Fibroblast of skin of scalp (primary cell): ENCODE measurements at places on chromosomes 5 and 9.

- no peak for DNase-seq
Observed at GRCh38 chr5:11013793-11014192, 252.8 kb upstream of the DAP start.

DNA sequence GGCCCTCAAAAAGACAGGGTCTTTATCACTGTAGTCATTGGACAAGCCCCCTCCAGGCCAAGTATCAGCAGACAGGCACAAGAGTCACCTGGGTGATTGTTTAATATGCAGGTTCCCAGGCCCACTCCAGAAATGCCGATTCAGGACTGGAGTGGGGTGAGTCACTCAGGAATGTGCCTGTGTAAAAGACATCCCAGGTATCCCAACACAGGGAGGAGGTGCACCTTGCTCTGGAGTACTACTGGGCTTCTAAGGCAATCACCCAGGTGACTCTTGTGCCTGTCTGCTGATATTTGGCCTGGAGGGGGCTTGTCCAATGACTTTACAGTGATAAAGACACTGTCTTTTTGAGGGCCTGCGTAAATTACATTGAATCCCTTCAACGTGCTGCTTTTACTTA lies 40.6 kb downstream of the ACTL7B start:
- no peak for DNase-seq

DNA sequence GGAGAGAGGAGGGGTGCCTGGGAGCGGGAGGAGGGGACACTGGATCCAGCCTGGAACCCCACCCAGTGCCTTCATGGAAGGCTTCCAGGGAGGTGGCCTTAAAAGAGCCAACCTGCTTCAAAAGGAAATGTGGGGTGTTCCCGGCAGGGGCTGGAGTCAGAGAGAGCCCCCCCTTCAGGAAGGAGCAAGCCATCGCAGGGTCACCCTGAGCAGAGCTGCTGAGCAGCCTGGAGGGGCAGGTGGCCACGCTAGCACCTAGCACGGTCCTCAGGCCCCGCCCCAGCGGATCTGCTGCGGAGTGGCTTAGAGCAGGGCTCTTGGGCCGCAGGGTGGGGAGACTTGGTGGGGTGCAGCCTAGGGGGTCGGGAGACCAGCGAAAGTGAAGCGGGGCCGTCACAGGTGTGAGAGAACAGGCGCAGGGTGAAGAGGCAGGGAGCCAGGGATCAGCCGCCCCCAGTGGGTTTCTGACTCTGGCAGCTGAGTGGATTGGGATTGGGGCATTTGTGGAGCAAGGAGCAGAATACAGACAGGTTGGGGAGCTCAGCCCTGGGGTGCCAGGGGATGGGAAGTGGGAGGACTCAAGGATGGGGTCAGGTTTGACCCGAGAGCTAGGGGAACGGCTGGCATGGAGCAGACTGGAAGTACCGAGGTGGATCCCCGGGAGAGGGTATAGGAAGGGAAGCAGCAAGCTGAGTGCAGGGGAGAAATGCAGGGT lies 1.5 kb downstream of the LCN2 start:
- no peak for DNase-seq

DNA sequence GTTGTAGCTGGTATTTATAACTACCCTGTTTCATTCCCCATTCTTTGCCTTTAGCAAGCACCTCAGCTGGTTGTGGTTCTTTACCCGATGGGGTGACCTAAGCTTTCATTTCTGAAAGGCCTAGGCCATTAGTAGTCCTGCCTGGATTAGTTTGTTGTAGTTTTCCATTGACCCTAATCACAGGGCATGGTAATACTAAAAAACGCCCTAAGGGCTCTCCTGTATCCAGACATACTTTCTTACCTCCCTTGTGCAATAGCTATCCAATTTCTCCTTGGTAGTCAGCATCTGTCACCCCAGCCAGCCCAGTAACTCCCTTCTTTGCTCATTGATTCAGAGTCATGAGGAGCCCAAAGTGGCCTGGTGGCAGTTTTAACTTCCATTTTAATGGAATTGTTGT lies 24.0 kb downstream of the TMOD1 start:
- DNase-seq, result no peak

GRCh38 chr5:10892911-10893215 lies 131.8 kb upstream of the DAP start:
- DNase-seq, result no peak

GRCh38 chr9:99628849-99629620 lies 192.7 kb upstream of the NR4A3 start:
- DNase-seq, result no peak

DNA sequence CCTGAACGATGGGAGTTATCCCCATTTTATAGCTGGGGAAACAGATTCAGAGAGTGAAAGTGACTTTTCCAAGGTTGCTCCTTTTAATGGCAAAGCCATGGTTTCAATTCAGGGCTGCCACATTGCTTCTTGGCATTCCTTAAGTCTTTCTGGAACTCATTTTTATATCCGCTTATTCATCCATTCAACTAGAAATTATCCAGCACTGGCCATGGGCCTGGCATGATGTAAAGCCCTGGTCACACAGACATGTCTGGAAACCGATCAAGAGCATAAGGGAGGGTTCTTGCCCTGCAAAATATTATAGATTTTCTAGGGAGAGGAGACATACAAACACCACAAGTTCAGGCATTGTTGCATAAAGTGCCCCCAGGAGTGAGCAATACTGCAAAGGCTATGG lies 43.0 kb upstream of the COL15A1 start:
- no peak for DNase-seq

DNA sequence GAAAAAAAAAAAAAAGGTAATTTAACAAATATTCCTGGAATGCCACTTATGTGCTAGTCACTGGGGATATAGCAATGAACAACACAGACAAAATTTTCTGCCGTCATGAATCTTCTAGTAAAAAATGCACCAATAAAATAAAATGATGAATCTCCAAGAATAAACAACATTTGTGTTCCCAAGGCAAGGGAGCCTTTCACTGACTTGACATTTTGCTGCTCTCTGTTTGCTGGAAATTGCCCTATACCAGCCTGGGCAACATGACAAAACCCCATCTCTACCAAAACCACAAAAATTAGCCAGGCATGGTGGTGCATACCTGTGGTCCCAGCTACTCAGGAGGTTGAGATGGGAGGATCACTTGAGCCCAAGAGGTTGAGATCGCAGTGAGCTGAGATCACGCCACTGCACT lies 64.5 kb upstream of the ERBIN start:
- DNase-seq, result peak; percentile 99

DNA sequence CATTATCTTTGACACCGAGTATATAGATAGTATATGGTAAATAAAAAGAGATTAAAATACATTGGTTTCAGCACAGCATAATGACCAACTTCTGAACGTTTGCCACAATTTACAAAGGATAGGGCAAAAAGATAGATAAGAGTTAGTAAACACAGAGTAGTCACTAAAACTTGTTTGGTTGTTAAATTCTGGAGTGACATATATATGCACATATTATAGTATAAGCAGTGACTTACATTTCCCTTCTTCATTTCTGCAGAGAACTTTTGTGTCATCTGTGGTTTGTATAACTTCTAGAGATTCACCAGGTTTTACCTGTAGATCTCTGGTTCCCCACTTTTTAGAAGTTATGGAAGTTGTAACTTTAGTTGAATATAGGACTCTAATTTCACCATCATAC lies 44.4 kb upstream of the RICTOR start:
- DNase-seq, result no peak

- no peak for DNase-seq
Observed at GRCh38 chr5:143156086-143156485, 247.4 kb downstream of the NR3C1 start.

DNA sequence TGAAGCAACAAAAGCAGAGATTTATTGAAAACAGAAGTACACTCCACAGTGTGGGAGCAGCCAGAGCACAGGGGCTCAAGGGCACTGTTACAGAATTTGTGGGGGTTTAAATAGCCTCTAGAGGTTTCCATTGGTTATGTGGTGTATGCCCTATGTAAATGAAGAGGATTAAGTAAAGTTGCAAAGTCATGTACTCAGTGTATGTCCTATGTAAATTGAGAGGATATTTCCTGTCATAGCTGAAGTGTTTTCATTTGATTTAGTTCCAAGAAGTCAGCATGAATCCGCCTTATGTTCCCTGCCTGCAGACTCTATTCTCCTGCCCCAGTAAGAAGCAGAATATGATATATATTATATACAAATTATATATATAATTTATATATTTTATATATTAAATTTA lies 966.0 kb upstream of the COX7C start:
- peak; percentile 0 for DNase-seq

- DNase-seq, result no peak
Observed at GRCh38 chr5:57711471-57711870, 228.9 kb upstream of the ACTBL2 start.

- DNase-seq, result no peak
Observed at GRCh38 chr5:82408033-82408432, 129.9 kb upstream of the RPS23 start.

DNA sequence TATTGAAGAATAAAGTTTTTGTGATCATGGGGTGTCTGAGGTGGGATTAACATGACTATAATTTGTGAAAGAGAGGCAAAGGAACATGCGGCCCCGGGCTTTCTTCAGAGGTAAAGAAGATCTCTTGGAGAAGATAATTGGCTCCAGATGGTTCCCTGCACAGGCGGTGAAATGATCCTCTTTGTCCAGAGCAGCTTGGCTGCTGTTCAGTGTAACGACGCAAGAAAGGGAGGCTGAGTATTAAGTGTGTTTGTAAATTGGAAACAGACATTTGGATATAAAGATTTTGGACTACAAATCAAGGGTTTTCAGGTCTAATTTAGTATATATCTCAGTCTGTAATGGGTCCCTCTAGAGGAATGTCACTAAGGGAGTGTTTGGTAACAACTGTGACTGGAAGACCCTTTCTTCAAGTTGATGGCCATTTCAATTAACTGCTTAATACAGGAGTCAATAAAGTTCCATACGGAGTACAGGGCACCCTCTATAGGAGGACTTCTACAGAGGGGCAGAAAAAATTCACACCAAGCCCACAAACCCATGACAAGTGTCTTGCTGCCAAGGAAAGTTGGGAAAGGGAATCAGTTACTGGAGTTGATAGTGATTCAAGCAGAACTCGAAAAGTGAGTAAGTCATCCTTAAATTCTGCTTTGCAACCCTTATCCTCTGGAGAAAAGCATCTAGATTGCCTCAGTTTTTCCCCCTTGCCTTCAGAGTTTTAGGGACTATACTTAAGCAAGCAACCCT lies 4.1 kb downstream of the EQTN start:
- DNase-seq, result peak; percentile 64

- no peak for DNase-seq
Observed at GRCh38 chr5:55497712-55498111, 37.1 kb downstream of the PLPP1 start.

- no peak for DNase-seq
Observed at GRCh38 chr9:77455312-77455927, 192.7 kb downstream of the GNA14 start.

GRCh38 chr5:77225531-77225930 lies 15.1 kb downstream of the PDE8B start:
- DNase-seq, result no peak

- no peak for DNase-seq
Observed at GRCh38 chr5:83767409-83767992, 46.8 kb upstream of the HAPLN1 start.

- DNase-seq, result no peak
Observed at GRCh38 chr5:141042555-141042954, 8.6 kb upstream of the PCDHB1 start.

DNA sequence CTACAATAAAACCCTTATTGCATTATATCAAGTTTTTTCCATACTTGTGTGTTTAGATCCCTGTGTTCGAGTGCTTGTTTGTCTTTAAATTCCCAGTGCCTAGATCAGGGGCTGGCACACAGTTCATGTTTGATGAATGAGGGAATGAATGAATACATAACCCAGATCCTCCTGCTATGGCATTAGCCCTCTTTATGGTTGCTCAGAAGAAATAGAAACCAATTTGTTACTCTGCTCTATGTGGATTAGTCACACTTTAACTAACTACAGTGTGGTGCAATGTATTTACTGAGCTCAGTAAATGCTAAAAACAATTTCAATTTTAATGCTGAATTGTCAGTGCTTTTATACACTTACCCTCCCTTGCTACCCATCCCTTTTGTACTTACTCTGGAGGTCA lies 16.4 kb upstream of the GALNT10 start:
- DNase-seq, result no peak

GRCh38 chr5:9877488-9877887 lies 247.3 kb upstream of the TAS2R1 start:
- peak; percentile 30 for DNase-seq

DNA sequence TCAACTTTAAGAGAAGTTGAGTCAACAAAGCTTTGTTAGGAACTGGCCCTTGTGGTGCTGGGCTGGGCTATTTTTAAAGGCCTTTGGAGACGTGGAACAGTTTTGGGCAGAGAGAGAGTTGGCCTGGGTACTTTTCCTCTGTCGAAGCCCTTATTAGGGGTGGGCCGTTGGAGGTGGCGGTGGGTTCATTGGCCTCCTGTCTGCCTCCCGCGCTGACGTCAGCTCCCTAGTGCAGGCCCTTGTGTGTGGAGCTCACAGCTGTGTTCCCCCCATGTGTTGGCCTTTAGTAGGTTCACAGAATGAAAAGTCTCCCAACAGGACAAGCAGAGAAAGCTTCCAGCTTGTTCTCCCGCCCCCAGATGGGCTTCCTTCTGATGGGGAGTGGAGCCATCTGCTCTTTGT lies 2.7 kb downstream of the NCS1 start:
- DNase-seq, result no peak

- no peak for DNase-seq
Observed at GRCh38 chr5:56077796-56078233, 83.1 kb upstream of the IL6ST start.

GRCh38 chr5:134813407-134813806 lies 32.4 kb upstream of the C5orf24 start:
- no peak for DNase-seq

DNA sequence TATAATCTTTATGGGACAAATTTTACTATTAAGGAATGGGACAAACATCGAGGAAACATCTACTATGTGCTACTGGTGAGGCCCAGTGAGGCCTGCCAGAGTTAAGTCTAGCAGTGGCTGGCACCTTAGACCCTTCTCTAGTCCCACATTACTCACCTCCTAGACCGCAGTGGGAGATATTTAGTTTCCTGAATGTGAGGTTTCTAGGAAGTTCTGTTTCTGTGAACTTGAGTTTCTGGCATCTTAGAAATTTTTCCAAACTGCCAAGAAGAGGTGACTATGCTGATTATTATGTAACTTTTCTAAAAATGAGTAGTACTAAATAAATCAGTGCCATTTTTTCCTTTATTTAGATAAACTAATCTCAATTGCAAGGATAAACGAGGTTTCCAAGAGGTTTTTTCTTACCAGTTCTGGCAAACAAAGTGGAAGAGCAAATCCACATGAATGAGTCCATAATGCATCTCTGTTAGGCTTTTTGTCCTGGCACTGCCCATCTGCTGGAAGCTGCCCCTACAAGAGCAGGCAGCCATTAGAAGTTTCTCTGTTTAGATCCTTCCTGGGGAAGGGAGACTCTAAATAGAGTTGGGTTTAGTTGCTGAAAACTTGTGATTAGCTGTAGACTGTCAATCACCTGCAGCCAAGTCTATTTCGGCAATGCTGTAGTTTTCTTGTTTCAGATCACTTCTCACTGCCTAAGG lies 348.7 kb downstream of the MAN2A1 start:
- DNase-seq, result no peak

- no peak for DNase-seq
Observed at GRCh38 chr5:71528206-71528605, 58.9 kb upstream of the MCCC2 start.

- DNase-seq, result no peak
Observed at GRCh38 chr9:114507726-114508125, 2.5 kb upstream of the WHRN start.

GRCh38 chr5:175354964-175355363 lies 89.0 kb downstream of the DRD1 start:
- DNase-seq, result no peak

- no peak for DNase-seq
Observed at GRCh38 chr5:136020001-136020382, 8.8 kb upstream of the TGFBI start.

- DNase-seq, result no peak
Observed at GRCh38 chr9:91847581-91848091, 102.4 kb downstream of the ROR2 start.
